Activated naive CD8-positive, alpha-beta T cell treated with anti-CD3 and anti-CD28 coated beads for 36 hours (primary cell): ENCODE measurements at places on chromosomes 11 and 22. TPM values are rescaled to one million over a fixed set of nuclear protein-coding genes. Genes with fewer than 3 reads are reported as not detected.

Gene C22orf31
- total RNA-seq = not detected

Gene MS4A2
- not detected for total RNA-seq

Gene CHST1
- total RNA-seq = not detected

Gene CDKN1C
- 0.85 TPM for total RNA-seq
